T-helper 17 cell (primary cell): ENCODE measurements at places on chromosomes 1 and 21. TPM values are rescaled to one million over a fixed set of nuclear protein-coding genes. Genes with fewer than 3 reads are reported as not detected.
A peak's percentile ranks its signal among the peaks of the same experiment; 100 is the strongest.

GRCh38 chr1:244412176-244412575 is 39.5 kb downstream of the ADSS2 start:
- no peak overlapping the region for H3K4me3 ChIP-seq
- peaks cover 15% of the 10 kb centered on the region for H3K36me3 ChIP-seq
- H3K27ac ChIP-seq, result no peak overlapping the region
- DNase-seq, result no peak

GRCh38 chr1:97433094-97433823 is 487.6 kb downstream of the DPYD start:
- H3K27ac ChIP-seq, result no peak overlapping the region
- DNase-seq, result no peak
- no peaks in the 10 kb centered on the region for H3K4me1 ChIP-seq

DNA sequence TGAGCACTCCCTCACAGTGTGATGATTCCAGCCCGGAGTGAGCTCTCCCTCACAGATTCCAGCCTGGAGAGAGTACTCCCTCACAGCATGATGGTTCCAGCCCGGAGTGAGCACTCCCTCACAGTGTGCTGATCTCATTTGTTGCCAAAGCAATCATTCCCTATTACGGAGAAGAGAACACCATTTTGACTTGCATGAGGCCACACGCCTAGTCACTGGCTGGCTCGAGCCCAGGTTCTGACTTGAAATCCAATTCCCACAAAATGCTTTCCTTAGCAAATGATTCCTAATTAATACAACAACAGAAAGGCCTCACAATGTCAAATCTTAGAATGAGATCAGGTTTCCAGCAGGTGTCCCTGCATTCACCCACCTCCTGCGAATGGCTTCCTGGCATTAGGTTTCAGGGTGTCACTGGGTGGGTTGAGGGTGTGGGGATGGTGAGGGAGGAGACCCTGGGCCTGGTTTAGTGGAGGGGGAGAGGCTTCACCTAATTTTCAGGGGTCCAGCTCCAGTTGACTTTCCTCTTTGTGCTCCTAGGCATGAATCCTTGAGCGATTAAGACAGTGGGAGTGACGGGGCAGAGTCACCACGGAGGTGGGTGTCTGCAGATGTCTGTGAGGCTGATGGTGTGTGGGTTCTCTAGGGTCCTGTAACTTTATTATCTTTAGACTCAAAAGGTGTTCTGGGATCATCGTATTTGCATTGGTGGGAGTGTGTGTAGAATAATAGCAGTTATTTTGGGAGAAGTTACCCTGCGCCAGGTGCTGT is 158.5 kb downstream of the KCNJ6 start:
- H3K4me3 ChIP-seq, result no peak overlapping the region
- peaks cover 3% of the 10 kb centered on the region for H3K4me1 ChIP-seq
- H3K27ac ChIP-seq, result no peak overlapping the region
- no peak for DNase-seq
- H3K27me3 ChIP-seq, result peaks cover 12% of the 10 kb centered on the region
- H3K36me3 ChIP-seq, result no peaks in the 10 kb centered on the region

GRCh38 chr1:89350298-89350697 is 13.6 kb upstream of the GBP6 start:
- DNase-seq, result no peak
- H3K4me1 ChIP-seq, result peaks cover 5% of the 10 kb centered on the region
- no peak overlapping the region for H3K4me3 ChIP-seq
- no peaks in the 10 kb centered on the region for H3K36me3 ChIP-seq

- H3K27ac ChIP-seq, result no peak overlapping the region
- DNase-seq, result no peak
Observed at GRCh38 chr1:201501144-201501543, 5.8 kb downstream of the CSRP1 start.

GRCh38 chr1:153790313-153790965 is 15.2 kb downstream of the SLC27A3 start:
- H3K27ac ChIP-seq, result peak overlapping the region; percentile 91
- DNase-seq, result no peak

DNA sequence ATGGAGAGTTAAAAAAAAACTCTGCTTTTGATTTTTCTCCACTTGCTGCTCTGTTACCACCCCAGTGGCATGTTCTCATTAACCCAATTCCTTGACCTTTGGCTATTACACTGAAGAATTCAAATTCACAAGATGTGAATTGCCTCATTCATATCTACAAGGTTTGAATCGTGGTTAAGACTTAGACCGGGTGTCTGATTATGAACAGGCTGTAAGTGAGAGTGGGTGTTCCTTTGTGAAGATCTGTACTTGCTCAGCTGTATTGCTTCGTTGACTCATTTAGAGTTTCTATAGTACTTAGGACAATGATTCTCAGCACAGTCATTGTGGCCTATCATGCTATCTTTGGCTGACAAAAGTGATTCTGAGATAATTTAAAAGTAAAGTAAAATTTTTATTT is 36.4 kb downstream of the DNM3 start:
- no peak overlapping the region for H3K4me3 ChIP-seq
- no peaks in the 10 kb centered on the region for H3K36me3 ChIP-seq
- H3K4me1 ChIP-seq, result no peaks in the 10 kb centered on the region

GRCh38 chr1:81999364-81999763 is 198.6 kb downstream of the ADGRL2 start:
- H3K4me3 ChIP-seq, result no peak overlapping the region
- no peak overlapping the region for H3K27ac ChIP-seq
- H3K4me1 ChIP-seq, result no peaks in the 10 kb centered on the region

GRCh38 chr1:150160964-150161621 is 11.4 kb downstream of the PLEKHO1 start:
- H3K4me1 ChIP-seq, result peaks cover 57% of the 10 kb centered on the region
- peak overlapping the region; percentile 91 for H3K27ac ChIP-seq

- H3K27ac ChIP-seq, result no peak overlapping the region
- H3K27me3 ChIP-seq, result no peaks in the 10 kb centered on the region
- peaks cover 18% of the 10 kb centered on the region for H3K4me1 ChIP-seq
- DNase-seq, result no peak
- no peak overlapping the region for H3K4me3 ChIP-seq
Observed at GRCh38 chr1:212402666-212403321, 11.9 kb downstream of the PACC1 start.

DNA sequence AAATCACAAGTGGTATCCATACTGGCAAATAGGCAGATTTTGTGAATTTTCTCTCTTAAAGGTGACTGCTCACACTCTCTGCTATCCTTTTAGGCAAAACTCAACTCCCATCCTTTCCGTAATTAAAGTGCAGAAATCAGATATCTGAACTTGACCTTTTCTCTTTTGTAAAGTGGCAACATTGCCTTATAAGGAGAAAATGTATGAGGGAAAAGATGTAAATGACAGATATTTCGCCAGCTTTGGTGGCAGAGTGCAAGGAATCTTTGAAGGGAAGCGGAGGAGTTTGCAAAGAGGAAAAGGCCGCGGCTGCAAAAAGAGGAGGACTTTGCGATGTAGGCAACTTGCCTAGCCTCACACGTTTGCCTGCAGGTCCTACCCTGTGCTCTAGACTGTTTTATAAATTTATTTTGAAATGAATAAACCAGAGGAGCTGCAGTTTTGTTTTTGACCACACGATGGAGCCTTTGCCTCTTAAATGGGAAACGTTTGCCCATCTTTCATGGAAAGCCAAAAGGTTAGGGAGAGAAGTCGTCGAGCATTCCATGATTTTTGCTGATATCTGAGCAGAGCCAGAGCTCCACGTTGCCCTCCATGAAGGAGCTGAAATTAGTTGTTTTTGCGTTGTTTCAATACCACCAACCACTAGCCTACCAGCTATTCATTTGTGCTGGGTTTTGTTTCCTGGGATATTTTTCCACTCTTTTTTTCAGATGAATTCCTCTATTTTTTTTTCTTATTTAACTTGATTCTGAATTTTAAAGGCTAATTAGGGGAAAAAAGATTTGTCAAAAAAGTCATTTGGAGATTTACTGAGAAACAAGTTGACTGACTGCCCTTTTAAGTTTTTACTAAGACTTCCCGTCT is 242.3 kb downstream of the LMX1A start:
- H3K4me3 ChIP-seq, result no peak overlapping the region

GRCh38 chr21:42572906-42573495 is 59.3 kb downstream of the SLC37A1 start:
- H3K36me3 ChIP-seq, result peaks cover 5% of the 10 kb centered on the region
- no peaks in the 10 kb centered on the region for H3K27me3 ChIP-seq
- H3K4me1 ChIP-seq, result peaks cover 9% of the 10 kb centered on the region
- DNase-seq, result no peak
- no peak overlapping the region for H3K4me3 ChIP-seq

DNA sequence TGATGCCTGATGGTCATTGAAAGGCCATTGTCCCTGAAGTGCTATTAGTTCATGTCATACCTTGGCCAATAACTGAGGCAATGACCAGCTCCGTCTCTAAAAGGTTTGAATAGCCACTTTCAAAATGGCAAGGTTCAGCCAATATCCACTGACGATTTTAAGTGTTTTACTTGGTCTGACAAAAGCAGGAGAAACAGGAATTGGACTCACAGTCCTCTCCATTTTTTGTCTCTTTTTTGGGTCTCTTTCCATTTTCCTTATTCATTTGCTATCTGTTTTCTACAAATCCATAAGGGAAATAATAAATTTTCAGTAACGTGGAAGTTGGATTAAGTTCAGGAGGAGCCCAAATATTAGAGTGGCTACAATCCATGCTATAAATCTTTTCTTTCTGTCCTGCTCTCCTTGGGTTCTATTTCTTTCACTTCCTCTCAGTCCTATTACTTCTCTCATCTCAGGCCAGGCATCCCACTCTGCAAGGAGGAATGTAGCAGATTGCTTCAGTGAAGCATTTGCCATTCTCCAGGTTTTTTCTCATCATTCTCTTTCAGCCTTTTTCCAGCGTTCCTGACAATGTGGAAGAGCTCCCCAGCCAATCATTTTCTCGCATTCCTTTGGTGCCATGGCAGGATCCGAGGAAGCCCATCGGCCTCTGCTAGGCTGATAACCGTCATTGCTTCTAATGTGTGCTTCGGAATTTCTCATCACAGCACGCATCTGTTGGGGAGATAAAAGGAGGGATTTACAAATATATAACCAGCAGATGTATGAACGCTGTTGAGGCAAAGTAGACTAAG is 414.5 kb downstream of the ADGRL2 start:
- H3K27ac ChIP-seq, result no peak overlapping the region
- H3K4me1 ChIP-seq, result no peaks in the 10 kb centered on the region
- H3K27me3 ChIP-seq, result no peaks in the 10 kb centered on the region
- H3K36me3 ChIP-seq, result no peaks in the 10 kb centered on the region
- DNase-seq, result no peak

The ZNF648 gene
- not detected for total RNA-seq

The FALEC gene
- total RNA-seq, result not detected

The ZNF644 gene
- 126 TPM for total RNA-seq

The IL10 gene
- total RNA-seq, result 0.76 TPM

The ARTN gene
- 0.65 TPM for total RNA-seq

The ZYG11A gene
- total RNA-seq, result not detected

The KHDC4 gene
- 59.9 TPM for total RNA-seq

The GJA9 gene
- not detected for total RNA-seq
